ENCODE measurements at places on chromosomes 6 and 20.

DNA sequence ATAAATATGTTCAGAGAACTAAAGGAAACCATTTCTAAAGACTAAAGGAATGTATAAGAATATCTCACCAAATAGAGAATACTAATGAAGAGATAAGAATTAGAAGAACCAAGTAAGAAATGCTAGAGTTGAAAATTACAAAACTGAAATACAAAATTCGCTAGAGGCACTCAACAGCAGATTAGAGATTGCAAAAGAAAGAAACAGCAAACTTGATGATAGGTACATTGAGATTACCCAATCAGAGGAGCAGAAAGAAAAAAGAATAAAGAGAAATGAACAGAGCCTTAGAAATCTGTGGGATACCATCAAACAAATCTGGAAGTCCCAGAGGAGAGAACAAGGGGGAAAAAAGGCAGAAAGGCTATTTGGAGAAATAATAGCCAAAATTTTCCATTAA is 6.3 kb upstream of the PDCD2 start:
- DNase-seq, result no peak

DNA sequence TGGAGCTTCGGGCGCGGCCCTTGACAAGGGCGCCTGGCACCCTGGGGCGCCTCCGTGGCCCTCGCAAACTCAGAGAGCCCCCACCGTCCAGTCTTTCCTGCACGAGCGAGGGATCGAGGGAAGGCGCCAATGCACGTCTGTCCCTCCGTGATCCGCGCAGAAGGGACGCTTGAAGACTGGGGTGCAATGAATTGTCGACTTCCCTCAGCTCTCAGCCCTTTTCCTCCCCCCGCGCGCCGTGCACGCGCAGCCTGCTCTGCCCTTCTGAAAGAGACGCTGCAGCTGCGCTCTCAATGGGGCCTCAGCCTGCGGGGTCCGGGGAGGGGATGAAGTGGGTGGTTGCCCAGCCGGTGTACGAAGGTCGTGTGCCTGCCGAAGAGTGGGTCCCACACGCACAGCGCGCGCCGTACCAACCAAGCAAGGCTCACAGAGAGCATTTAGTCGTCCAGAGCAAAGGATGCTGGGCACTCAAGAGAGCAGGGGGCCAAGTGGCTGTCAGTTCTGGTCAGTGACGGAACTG is 5.5 kb upstream of the SOX4 start:
- DNase-seq, result peak; percentile 64

DNA sequence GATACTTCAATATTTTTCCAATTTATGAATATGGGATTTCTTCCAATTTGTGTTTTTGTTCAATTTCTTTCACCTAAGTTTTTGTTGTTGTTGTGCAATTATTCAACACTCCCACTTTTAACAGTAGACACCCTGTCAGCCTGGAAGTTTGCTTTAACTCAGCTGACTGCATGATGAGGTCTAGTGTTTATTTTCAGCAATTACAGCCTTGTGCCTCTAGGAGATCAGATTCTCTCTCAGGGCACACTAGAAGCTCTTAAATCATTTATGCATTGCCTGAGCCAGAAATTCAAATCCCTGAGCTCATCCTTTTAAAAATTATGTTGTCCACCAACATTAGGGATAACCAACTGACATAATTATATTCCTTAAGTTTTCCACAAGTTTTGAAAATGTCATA is 85.7 kb downstream of the MRAP2 start:
- no peak for DNase-seq

GRCh38 chr6:106256201-106256968 is 69.2 kb downstream of the ATG5 start:
- no peak for DNase-seq

GRCh38 chr6:27838945-27839625 is 73.1 kb downstream of the OR2B2 start:
- DNase-seq, result no peak

- no peak for DNase-seq
These were observed 362.6 kb upstream of the RNF217 start for GRCh38 chr6:124599656-124600055.

DNA sequence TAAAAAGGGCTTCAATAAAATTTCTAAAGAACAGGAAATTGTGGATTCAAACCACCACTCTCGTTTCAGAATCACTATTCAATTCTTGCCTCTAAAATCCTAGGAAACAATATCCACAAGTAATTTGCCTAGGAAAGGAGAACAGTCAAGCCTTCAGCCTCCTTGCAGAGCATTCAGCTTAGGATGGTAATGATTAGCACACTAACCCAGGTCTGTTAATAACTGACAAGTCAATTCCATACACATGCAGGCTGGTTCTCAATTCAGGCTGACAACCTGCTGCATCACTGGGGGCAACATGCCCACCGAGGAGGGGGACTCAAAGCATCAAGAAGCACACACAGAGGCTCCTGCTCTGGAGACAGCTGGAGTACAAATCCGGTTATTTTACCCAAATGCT is 57.6 kb downstream of the GMDS start:
- no peak for DNase-seq

DNA sequence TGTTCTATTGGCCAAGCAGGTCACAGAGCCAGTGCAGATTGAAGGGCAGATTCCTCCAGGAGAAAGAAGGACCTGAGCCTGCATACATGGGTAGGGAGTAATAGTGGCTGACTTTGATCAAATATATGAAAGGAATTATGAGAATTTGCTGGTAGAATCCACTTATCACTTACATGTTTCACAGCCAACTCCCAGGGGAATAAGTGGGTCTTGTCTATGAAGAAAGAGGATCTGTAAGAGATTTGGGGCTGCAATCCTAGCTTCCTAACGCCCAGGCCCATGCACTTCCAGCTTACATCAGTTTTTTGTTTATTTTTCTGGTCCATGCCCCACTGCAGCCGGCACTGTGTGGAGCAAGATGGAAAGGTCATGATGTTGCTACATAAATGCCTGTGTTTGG is 107.9 kb upstream of the SYNDIG1 start:
- no peak for DNase-seq

- DNase-seq, result no peak
These were observed 76.8 kb downstream of the LINC00237 start for GRCh38 chr20:21029341-21029740.

- DNase-seq, result no peak
These were observed 18.1 kb upstream of the FERMT1 start for GRCh38 chr20:6140947-6141346.

- no peak for DNase-seq
These were observed 54.8 kb downstream of the UTRN start for GRCh38 chr6:144339859-144340452.

GRCh38 chr6:126359936-126360537 is 20.1 kb downstream of the CENPW start:
- DNase-seq, result no peak

DNA sequence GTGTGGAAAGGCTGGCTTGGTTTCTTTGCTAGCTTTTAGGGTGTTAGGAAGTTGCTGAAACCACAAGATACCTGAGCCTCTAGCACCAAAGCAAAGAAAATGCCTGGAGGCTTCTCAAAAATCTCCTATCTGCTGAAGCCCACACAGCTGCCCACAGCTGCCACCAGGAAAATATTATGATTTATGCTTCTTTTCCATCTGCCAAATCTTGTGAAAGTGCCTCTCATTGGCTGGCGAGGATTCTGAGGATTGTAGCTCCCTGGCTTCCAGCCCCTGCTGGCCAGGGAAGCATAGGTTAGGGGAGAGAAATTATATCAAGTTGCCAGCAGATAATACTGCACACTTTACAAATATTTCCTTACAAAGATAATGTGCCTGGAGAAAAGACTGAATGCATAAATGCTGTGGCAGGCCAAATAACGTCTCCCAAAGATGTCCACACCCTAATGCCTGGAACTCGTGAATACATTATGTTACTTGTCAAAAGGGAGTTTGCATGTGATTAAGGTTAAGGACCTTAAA is 98.4 kb downstream of the MRPL14 start:
- no peak for DNase-seq

DNA sequence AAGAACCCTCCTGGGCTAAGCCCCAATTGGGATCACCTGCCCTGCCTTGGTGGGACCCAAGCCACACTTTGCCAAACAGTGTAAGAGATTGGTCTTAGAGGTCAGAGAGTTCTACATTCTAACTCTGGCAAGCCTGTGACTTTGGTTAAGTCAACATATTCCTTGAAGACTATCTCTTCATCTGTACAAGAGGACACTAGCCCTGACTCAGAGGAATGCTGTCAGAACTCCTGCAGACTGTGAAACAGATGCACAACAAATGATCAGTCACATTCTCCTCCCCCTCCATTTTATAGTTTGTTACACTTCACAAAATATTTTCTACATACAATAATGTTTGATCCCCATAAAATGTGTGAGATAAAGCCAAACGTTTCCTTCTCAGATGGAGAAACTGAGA is 91.7 kb upstream of the EPB41L1 start:
- no peak for DNase-seq

- DNase-seq, result no peak
These were observed 192.2 kb upstream of the LRFN2 start for GRCh38 chr6:40779409-40779808.

- DNase-seq, result peak; percentile 83
These were observed 14.8 kb upstream of the CALHM6 start for GRCh38 chr6:116446399-116446798.

DNA sequence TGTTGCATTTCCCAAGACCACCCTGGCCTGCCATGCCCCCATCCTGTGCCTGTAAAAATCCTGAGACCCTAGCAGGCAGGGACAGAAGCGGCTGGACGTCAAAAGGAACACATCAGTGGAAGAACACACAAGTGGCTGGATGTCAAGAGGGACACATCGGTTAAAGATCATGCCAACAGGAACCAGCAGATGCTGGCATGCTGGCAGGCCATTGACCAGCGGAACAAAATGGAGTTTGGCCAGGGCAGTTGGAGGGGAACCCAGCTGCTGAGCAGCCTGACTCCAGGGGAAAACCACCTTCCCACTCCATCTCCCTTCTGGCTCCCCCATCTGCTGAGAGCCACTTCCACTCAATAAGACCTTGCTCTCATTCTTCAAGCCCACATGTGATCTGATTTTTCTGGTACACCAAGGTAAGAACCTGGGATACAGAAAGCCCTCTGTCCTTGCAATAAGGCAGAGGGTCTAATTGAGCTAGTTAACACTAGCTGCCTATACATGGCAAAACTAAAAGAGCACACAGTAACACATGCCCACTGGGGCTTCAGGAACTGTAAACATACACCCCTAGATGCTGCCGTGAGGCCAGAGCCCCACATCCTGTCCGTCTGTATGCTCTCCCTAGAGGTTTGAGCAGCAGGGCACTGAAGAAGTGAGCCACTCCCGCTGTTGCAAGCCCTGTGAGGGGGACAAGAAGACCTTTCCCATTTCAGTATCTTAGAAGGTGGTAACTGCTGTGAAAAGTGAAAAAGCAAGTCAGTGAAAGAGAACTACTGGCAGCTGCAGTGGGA is 4.2 kb upstream of the TSBP1 start:
- DNase-seq, result no peak

DNA sequence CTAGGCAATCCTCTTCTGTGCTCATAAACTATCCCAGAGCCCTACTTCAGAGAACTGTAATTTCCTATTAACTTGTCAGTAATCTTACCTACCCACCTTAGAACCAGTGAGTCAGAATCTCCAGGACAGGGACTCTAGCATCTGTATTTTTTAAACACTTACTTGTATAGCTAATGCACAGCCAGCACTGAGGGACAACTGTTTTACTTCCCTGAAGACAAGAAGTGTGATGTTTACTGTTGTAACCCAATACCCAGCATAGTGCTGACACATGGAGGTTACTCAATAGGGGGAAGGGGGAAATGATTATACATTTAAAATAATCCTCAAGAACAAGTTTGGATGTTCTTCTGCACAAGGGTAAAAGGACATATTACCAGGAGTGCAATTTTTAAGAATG is 130.8 kb downstream of the BTBD9 start:
- DNase-seq, result no peak

GRCh38 chr6:132865829-132866228 is 51.5 kb downstream of the RPS12 start:
- no peak for DNase-seq

DNA sequence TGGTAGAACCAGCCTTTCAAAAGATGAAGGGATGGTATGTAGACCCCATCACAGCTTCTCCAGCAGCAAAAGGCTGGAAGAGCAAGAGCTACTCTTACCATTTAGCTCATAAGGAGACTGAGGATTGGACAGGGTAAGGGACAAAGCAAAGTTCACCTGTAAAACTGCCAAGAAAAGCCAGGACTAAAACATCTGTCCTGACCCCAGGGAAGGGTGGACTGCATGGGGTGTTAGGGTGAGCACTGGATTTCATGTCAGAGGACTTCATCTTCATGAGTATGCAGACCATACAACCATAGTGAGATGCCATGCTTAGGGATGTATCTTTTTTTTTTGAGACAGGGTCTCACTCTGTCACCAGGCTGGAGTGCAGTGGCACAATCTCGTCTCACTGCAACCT is 19.3 kb downstream of the AHCY start:
- no peak for DNase-seq

DNA sequence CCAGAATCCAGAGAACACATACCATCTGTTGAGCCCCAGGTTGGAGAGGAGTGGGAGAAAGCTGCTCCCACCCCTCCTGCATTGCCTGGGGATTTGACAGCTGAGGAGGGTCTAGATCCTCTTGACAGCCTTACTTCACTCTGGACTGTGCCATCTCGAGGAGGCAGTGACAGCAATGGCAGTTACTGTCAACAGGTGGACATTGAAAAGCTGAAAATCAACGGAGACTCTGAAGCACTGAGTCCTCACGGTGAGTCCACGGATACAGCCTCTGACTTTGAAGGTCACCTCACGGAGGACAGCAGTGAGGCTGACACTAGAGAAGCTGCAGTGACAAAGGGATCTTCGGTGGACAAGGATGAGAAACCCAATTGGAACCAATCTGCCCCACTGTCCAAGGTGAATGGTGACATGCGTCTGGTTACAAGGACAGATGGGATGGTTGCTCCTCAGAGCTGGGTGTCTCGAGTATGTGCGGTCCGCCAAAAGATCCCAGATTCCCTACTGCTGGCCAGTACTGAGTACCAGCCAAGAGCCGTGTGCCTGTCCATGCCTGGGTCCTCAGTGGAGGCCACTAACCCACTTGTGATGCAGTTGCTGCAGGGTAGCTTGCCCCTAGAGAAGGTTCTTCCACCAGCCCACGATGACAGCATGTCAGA is 77.4 kb downstream of the ASXL1 start:
- no peak for DNase-seq

DNA sequence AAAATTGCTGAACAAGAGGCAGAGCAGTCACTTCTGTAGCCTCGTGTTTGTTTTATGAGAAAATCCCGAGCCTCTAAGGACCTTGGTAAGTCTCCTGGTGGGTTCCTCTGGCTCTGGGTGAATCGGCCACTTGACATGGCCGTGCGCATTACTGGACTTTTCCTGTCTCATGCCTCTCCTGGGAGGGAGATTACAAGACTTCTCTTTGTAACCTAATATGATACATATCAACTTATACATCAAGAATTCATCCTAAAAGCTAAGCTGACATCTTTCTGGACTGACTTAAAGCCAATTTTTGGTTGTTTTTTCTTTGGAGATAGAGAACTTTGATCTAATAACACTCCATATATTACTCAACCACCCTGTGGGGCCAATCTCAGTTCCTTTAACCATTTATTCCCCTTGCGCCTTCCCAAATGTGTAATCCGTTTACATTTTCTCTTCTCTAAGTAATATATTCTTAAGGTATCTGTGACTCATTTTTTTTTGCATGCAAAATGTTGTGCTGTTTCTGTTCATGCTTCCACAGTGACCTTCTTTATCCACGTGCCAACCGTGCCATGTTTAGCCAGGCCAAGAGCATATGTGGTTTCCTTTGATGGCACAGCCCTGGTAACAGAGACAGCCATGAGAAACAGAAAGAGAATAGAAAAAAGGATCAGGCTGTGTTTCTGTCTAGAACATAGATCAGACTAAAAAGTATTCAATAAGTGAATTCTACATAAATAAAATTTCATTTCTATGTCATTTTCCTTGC is 47.5 kb upstream of the JAG1 start:
- no peak for DNase-seq
